ENCODE measurements at places on chromosomes 7 and 10. TPM values are rescaled to one million over a fixed set of nuclear protein-coding genes. Genes with fewer than 3 reads are reported as not detected.

DNA sequence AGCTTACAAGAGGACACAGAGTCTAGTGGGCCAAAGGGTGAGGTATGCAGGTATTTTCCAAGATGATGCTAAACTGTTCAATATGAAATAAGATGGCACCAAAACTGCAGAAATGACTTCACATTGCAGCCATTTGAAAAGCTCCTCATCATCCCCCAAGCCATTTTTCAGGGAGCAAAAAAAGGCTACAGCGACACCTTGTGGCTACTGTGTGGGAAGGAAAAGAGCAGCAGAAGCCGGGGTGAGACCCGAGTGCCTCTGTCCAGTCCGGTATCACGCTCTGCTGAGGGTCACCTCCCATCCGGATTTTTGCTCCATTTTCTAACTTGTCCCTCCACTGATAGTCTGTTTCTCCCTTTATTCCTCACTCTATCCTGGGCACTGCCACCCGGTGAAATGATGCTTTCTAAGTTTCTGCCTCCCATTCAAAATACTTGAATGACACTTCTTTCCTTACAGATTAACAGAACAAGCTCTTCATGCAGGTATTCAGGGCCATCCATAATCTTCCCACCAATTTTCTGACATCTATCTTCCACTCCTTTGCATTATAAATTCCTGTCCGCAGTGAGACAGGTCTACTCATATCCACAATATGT, 220.2 kb downstream of the DGKI start:
- peak; percentile 58 for DNase-seq

DNA sequence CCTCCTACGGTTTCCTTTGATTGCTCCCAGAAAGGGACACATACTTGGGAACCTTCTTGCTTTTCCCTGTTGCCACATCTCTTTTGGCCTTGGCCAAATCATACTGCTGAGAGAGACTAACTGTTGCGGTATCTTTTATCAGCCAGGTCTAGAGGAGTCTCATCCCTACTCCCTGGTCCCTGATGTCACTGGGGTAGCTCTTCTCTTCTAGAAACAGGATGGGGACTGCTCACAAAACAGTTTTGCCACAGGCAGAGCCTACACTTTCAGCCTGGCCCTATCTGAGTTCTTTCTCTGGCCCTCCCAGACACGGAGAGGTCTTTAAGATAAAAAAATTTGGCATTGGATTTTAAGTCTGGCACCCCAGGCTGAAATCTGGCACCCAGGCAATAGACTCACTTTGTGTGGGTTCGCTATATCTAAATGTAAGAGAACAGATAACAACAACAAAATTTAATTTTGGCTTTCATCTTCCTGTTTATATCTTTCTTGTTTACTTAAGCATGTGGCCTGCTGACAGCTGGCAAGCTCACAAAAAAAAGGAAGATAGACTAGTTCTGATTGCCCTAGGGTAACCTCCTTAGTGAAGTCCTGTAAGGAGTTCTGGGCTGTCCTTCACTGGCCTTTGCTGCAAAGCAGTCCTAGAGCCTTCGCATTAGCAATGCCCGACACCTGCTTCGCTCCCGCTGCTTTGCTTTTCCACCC, 228.3 kb upstream of the NPVF start:
- DNase-seq, result peak; percentile 3

GRCh38 chr10:110993024-110993693, 73.8 kb downstream of the SHOC2 start:
- DNase-seq, result peak; percentile 57

Gene MBLAC1
- total RNA-seq, result 4.2 TPM

GRCh38 chr10:79555354-79556309, 4.6 kb downstream of the SFTPA2 start:
- DNase-seq, result no peak

DNA sequence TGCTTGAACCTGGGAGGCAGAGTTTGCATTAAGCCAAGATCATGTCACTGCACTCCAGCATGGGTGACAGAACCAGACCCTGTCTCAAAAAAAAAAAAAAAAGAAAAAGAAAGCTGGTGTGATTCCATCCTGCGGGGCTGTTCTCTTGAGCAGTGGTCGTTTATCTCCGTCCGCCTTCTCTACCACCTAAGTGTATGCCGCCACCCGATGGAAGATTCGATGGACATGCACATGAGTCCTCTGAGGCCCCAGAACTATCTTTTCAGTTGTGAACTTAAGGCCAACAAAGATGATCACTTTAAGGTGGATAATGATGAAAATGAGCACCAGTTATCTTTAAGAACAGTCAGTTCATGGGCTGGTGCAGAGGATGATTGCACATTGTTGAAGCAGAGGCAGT, 65.7 kb downstream of the ABRAXAS2 start:
- no peak for DNase-seq

- DNase-seq, result no peak
These were observed 76.0 kb upstream of the LEP start for GRCh38 chr7:128164955-128165670.

- peak; percentile 39 for DNase-seq
These were observed 83.6 kb downstream of the NAMPT start for GRCh38 chr7:106201164-106201563.

Gene SHH
- not detected for total RNA-seq

Gene CTAGE6
- 0.32 TPM for total RNA-seq

DNA sequence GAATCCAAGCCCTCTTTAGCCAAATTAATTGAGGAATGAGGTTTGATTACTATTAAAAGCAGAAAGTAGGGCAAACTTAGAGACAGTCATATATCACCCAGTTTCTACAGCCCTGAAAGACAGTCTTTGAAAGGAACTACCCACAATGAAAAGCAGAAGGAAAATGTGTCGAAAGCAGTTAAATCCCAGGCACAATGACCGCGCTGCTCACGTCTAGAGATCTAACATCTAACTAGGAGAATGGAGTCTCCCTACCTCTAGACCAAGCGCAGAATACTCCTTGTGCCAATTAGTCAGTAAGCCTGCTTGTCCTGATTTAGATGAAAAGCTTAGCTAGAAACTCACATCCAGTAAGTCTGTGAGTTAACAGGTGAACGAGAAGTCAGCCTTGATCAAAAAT, 350.0 kb downstream of the FGFR2 start:
- DNase-seq, result no peak

Gene MYL10
- not detected for total RNA-seq

Gene PYROXD2
- total RNA-seq, result 10.8 TPM

Gene PRPS1L1
- not detected for total RNA-seq

- no peak for DNase-seq
These were observed 183.8 kb downstream of the CAMK1D start for GRCh38 chr10:12533151-12533550.

DNA sequence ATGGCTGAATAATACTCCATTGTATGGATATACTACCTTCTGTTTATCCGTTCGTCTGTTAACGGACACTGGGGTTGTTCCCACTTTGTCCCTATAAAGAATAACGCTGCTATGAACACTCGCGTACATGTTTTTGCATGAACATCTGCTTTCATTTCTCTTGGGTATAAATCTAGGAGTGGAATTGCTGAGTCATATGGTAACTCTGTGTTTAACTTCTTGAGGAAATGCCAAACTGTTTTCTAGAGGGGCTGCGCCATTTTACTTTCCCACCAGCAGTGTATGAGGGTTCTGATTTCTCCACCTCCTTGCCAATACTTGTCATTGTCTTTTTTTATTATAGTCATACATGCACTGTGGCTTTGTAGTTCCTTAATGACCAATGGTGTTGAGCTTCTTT, 20.6 kb upstream of the RASSF4 start:
- DNase-seq, result no peak

- DNase-seq, result no peak
These were observed 37.4 kb downstream of the PYROXD2 start for GRCh38 chr10:98377536-98377935.

Gene GRID2IP
- not detected for total RNA-seq

Gene TWNK
- 3.9 TPM for total RNA-seq

All from fibroblast of villous mesenchyme (primary cell).